ENCODE measurements at places on chromosomes 5 and 9.

DNA sequence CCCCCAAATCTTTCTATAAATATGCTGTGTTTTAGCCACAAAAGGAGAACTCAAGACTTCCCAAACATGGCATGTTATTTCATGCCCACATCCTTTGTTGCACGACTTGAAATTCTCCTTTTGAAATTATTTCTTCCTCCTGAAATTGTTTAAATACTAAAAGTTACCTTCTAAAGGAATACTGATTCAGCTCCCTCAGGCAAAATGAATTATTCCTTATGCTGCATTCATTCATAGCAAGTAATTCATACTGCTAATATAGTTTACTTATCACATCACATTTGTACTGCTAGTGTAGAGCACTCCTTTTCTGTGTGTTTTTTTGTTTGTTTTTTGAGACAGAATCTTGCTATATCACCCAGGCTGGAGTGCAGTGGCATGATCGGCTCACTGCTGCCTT is 45.7 kb downstream of the BHMT start:
- DNase-seq, result no peak

DNA sequence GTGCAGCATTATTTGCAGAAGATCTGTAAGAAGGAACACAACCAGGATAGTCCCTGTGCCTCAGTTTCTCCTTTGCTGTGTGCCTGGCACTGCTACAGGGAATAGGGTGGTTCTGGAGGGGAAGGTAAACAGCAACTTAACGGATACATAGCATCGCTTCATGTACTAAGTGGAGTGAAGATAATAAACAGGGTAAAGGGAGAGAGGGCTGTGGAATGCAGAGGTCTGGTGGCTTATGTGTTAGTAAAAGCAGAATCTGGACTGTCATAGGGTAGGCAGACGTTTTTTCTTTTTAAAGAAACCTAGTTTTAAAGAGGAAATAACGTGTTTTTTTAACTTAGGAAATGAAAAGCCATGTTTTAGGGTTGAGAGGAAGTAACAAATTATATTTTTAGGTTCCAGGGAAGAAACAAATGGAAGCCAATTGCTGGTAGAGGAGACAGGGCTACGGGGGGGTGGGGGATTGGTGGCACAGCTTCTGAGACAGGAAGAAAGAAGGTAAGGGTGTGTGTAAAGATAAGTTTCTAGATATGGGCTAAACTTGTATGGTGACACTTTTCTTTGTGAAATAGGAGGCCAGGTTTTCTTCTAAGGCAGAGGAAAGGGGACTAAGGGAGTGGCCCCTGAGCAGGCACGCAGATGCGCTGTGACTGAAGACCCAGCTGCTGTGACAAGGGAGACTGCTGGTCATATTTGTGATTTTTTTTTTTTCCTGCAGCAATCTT is 1.3 kb downstream of the GNG10 start:
- no peak for DNase-seq

GRCh38 chr5:6244339-6244714 is 134.0 kb downstream of the MED10 start:
- DNase-seq, result no peak

GRCh38 chr5:63690546-63690945 is 271.7 kb downstream of the HTR1A start:
- no peak for DNase-seq

GRCh38 chr9:128947277-128947526 is 201 bp downstream of the DOLK start:
- no peak for DNase-seq

DNA sequence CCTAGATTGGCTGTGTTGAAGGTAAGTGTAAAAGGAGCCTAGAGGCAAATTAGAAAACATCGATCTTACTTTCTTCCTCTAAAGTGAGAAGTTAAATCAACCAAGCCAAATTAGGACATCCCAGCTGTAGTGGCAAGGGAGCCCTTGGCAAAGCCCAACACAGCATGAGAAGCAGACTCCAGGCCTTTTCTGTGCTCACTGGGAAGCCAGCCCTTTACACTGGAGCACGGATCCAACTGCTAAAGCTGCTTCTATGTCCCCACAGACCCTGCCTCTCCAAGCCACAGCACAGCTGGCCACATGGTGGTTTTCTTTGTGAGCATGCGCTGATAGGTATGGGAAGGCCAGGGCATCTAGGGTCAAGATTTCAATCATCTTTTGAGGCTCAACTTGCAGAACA is 94.1 kb downstream of the APBA1 start:
- DNase-seq, result no peak
